ENCODE measurements at places on chromosomes 1 and 21.
A peak's percentile ranks its signal among the peaks of the same experiment; 100 is the strongest.

DNA sequence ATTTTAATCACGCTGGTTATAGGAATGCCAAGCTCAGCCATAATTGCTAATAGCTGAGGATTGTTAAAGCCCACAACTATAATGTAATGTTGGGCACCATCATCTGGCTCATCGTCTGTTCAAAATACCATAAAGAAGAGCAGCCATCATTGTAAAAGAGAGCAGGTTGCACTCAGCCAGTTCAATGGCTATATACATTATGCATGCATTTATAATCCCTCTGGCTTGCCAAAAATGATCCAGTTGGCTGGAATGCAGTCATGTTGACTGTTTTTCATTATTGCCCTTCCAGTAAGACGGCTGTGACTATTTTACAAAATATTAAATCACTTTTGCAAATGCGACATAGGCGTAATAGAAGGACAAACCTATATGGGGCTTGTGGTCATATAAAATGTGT is 85.3 kb downstream of the SPAG17 start:
- no peak for DNase-seq

GRCh38 chr1:47669081-47669585 is 231.3 kb downstream of the FOXD2 start:
- DNase-seq: no peak

DNA sequence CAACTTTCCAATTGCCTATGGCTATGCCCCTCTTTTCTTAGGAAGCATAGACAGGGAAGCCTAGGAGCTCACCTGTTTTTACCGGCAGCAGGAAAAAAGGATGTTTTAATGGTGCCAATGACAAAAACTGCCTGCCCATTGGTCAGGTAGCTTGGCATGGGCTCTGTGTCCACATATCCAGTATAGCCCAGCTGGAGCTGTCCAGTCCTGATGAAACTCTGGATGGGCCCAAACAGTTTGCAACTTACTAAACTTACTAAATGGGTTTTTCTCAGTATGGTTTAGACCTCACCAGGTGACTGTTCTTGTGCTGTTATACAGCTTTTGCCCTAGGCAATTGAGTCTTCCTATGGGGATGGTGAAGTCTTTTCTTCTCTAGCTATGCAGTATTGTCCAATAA is 711.2 kb downstream of the AMY1C start:
- DNase-seq: no peak

DNA sequence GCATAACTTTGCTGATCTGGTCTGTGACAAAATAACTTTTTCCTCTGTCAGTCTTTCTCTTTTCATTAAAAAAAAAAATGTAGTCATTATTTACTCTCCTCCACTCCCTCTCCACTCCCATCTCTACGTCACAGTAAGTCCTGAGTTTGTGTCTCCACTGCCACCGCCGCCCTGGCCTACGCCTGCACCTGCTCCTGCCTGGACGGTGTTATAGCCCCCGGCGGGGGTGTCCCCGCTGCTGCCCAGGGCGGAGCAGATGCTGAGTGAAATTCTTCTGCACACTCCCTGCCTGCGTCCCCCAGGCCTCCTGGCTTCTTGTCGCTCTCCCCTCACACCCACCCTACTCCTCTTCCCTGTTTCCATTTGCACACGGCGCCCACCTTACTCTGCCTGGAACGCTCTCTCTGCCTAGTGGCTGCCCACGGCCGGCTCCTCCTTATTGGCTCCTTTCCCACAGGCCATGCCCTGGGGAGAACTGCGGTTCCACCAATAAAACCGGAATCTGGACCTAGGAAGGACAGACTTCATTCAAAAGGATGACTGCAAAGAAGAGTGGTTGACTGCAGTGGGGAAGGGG is 55.2 kb upstream of the C1orf174 start:
- DNase-seq: no peak

DNA sequence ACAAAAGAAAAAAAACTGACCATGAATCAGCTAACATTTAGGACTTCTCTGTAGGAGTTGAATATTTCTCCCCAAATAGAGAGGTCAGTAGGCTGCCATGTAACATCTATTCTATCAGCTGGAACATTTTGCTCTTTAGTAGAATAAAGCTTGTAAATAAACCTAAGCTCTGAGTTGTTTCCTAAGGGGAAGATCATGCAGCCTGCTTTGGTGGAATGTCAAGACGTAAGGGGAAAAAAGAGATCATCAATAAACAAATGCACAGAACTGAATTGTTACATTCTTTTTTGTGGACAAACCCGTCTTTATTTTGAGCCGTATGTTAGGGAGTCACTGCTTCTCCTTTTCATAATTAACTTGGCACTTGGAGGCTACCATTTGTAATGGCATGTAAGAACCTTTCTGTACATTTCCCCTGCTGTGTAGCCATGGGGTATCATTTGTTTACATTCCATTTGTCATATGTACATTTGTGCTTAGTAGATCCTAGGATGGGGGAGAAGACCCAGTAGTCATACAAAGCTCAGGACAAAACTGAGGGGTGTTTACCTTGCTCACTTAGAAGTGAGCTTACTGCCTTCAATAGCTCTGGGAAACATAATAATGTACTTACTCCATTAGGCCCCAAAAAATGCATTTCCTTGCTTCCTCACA is 10.8 kb upstream of the PALMD start:
- no peak for DNase-seq

DNA sequence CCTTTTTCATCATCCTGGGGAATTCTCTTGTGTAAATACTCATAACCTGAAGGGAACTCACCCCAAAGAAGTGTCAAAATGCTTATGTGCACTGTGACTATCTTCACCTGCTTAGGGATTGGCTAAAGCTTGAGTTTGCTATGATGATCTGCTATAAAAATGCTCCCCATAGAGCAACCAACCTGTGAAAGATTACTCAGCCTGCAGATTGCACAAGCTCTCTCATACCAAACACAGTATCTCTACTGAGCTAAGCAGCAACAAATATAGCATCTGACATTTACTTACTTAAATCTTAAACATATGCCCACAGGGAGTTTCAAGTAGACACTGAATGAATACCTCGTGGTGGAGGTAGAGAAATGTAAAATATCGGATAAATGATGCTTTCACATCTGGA is 725.8 kb downstream of the MRPL39 start:
- no peak for DNase-seq

DNA sequence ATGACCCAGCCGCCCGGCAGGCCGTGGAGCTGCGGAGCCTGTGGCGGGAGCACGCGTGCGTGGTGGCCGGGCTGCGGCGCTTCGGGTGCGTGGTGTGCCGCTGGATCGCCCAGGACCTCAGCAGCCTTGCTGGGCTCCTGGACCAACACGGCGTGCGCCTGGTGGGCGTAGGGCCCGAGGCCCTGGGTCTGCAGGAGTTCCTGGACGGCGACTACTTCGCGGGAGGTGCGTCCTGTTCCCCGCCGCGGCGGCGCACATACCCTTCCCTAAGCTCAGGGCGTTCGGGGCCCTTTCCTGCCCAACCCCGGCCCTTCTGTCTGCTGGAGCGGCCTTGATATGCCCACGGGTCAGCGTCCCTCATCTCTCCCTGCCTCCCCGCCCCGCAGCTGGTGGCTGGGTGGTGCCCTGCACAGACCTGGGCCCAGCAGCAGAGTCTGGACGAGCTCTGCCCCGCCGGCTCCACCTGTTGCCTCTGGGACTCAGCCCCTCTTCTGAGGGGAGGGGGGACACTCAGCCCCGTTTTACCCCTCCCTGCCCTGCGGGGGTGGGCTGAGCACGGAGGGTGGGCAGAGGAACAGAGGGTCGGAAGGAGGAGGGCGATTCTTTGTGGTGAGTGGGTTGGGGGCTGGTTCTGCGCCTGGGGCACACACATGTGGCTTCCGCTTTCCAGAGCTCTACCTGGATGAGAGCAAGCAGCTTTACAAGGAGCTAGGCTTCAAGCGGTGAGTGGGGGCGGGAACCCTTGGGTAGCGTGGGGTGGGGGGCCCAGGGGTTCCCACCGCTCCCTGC is 688 bp downstream of the PRXL2B start:
- no peak for DNase-seq

- no peak for DNase-seq
Measured at GRCh38 chr1:30061292-30062220, 661.8 kb downstream of the MATN1 start.

- DNase-seq: no peak
Measured at GRCh38 chr1:202012544-202013478, 2.4 kb downstream of the ELF3 start.

DNA sequence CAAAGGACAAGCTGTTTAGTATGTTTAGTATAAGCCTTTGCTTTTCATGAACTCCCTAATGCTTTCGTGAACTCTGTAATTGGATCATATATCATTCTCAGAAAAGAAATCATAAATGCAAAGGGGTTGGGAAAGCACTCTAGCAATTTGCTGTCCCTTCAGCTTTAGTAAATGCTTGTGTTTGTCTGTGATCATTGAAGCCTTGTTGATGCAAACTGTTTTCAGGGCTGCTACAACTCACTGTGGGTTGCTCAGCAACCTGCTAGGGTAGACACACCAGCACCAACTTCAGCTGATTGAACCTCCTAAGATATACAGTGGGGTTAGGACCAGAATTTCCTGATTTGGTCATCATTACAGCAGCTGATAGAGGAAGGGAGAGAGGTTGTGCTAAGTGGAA is 95.0 kb downstream of the SGIP1 start:
- DNase-seq: no peak

DNA sequence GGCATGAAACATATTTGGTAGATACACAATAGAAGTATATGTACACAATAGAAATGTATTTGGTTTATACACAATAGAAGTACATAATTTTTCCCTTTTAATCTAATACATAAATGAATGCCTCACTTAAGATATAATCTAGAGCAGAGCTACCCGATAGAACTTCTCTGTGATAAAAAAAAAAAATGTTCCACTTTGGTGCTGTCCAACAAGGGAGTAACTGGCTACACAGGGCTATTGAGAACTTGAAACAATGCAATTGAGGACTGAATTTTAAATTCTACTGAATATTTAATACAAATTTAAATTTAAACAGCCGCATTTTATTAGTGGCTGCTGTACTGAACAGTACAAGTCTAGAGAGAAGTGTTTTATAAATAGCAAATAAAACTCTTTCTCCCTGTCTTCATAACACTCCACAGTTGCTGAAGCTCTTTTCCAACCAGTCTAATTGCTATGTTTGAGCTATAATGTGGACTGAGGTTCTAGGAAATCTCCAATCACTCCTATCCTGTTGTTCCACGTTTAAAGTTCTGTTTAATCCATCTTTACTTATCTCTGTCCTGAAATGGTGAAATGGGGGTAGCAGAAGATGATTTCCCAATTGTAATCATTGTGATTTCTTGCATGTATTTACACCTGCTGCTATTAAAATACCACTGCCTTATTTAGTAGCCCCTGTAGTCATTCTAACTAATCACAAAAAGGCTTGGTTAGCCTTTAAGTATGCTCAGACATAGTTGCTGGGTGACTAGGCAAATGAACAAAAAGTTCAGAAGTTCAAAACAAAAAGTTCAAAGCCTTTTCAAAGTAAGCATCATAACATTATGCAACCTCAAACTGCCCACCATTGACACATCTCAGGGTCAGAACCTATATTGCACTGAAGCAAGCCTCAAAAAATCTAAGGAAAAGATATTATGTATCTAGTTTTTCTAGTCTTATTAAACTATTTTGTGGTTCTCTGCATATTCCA is 192.3 kb upstream of the C1orf87 start:
- no peak for DNase-seq

- peak; percentile 66 for DNase-seq
Measured at GRCh38 chr1:150165622-150166612, 16.2 kb downstream of the PLEKHO1 start.

GRCh38 chr1:179599623-179600249 is 8.1 kb downstream of the TDRD5 start:
- no peak for DNase-seq

GRCh38 chr1:7250597-7251453 is 465.6 kb downstream of the CAMTA1 start:
- no peak for DNase-seq

DNA sequence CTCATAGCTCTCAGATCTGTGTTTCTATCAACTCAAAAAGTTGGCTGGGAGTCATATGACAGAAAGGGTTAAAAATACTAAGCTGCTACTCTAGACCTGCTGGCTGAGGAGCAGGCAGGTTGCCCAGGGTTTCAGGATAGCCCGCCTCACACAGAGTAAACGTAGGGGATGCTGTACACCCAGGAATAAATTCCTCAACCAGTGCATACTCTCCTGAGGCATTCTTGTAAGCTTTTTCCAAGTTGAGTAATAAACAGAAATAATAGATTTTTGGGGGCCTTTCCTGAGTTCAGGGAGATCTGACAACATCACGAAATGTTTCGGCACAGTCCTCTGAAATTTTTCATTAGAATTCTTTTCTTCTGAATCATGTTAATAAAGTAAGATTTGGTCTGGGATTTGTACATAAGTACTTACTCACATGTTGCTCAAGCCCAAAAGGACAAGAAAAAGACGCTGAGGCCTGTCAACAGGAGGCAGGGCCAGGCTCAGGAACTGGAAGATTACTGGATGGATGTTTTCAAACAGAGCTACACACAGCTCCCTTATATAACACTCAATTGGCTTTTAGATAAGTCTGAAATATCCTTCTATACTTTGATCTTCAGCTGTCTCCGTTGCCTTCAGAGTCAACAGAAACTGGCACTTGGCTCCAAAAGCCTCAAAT is 41.0 kb downstream of the TGFBR3 start:
- DNase-seq: peak; percentile 50
